ENCODE measurements at places on chromosomes 3 and 15. TPM values are rescaled to one million over a fixed set of nuclear protein-coding genes. Genes with fewer than 3 reads are reported as not detected.
A peak's percentile ranks its signal among the peaks of the same experiment; 100 is the strongest.

ITIH3 gene
- total RNA-seq = 0.84 TPM

P2RY12 gene
- total RNA-seq = 1.1 TPM

TMCO5A gene
- not detected for total RNA-seq

DNA sequence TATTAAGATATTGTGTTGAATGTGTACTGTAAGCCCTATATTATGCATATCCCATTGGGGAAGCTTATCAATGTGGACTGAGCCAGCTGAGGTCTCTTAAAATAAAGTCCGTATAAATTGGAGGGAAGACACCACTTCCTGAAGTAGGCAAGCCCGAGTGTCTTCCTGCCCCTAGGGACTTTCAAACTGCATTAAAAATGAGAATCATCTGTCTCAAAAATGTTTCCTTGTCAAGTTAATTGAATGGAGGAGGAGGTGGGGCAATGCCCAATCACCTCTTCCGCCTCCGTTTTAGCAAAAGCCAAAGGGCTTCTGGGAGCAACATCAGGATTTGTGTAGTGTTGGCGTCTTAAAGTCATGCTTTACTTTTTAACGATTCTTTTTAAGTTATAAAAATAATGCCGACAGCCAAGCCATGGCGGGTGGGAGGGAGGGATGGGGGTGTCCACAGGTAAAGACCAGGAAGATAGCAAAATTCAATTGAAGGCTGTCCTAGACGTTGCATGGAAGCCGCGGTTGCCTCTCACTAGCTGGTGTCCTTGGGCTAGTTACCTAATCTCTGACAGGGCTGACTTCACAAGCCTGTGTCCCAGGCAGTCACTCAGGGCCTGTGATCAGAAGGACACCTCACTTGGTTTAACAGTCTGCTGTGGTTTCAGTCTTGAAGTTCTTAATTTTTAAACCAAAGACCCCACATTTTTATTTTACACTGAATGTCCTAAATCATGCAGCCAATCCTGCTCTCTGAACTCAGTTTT lies 524.9 kb upstream of the PROK2 start:
- no peaks in the 10 kb centered on the region for H3K36me3 ChIP-seq
- peak overlapping the region; percentile 35 for H3K27ac ChIP-seq
- no peak overlapping the region for H3K4me3 ChIP-seq
- H3K4me1 ChIP-seq = peaks cover 13% of the 10 kb centered on the region
- peaks cover 18% of the 10 kb centered on the region for H3K27me3 ChIP-seq
- DNase-seq = no peak

- no peak overlapping the region for H3K4me3 ChIP-seq
- no peaks in the 10 kb centered on the region for H3K36me3 ChIP-seq
- no peaks in the 10 kb centered on the region for H3K27me3 ChIP-seq
- H3K4me1 ChIP-seq = peaks cover 8% of the 10 kb centered on the region
Observed at GRCh38 chr3:196096382-196096953, 14.6 kb upstream of the TFRC start.

DNA sequence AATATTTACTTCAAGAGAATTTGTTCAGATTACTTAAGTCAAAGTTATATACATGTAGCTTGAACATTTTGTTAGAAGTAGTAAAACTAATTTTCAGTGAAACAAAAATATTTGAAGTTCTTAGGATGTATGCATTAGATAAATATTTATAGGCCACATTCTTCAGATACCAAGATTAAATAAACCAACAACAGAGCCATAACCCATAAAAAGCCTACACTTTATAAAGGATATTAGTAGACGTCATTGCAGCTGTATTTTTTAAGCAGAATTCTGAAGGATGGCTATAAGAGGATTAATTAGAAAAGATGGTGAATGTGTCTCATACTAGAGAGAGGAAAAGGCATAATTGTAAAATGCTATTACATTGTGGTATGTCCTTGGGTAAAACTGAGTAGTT lies 449.7 kb upstream of the ALCAM start:
- H3K4me1 ChIP-seq = no peaks in the 10 kb centered on the region
- H3K27ac ChIP-seq = no peak overlapping the region
- no peaks in the 10 kb centered on the region for H3K36me3 ChIP-seq
- no peaks in the 10 kb centered on the region for H3K27me3 ChIP-seq
- no peak overlapping the region for H3K4me3 ChIP-seq

GRCh38 chr3:186551387-186551786 lies 7.2 kb upstream of the CRYGS start:
- DNase-seq = no peak
- peaks cover 43% of the 10 kb centered on the region for H3K36me3 ChIP-seq
- H3K4me3 ChIP-seq = no peak overlapping the region
- H3K27ac ChIP-seq = no peak overlapping the region
- H3K27me3 ChIP-seq = no peaks in the 10 kb centered on the region

- peaks cover 32% of the 10 kb centered on the region for H3K36me3 ChIP-seq
- DNase-seq = no peak
- H3K4me1 ChIP-seq = peaks cover 2% of the 10 kb centered on the region
- H3K4me3 ChIP-seq = no peak overlapping the region
- no peaks in the 10 kb centered on the region for H3K27me3 ChIP-seq
Observed at GRCh38 chr15:62748196-62748595, 294.4 kb upstream of the TPM1 start.

DNA sequence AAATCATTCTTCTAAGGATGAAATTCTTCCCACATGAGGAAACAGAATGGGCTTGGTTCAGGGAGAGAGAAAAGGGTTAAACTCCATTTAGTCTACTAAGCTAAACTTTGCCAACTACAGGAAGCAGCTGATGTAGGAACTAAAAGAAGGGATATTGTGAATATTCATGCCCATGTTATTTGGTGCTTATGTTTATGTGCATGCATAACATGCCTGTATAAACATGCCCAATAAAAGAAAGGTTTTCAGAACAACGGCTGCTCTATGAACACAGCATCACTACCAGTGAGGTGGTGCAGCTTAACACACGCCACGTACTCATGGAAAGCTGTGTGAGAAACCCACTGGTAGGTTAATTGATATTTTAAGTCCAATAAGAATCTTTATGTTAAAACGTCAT lies 59.4 kb upstream of the VGLL4 start:
- H3K27ac ChIP-seq = no peak overlapping the region
- no peaks in the 10 kb centered on the region for H3K4me1 ChIP-seq
- DNase-seq = no peak
- H3K27me3 ChIP-seq = no peaks in the 10 kb centered on the region
- H3K36me3 ChIP-seq = peaks cover 10% of the 10 kb centered on the region
- no peak overlapping the region for H3K4me3 ChIP-seq

GRCh38 chr3:195030791-195031321 lies 240.1 kb downstream of the XXYLT1 start:
- no peak overlapping the region for H3K4me3 ChIP-seq
- H3K36me3 ChIP-seq = no peaks in the 10 kb centered on the region
- peak overlapping the region; percentile 74 for H3K27ac ChIP-seq
- no peaks in the 10 kb centered on the region for H3K27me3 ChIP-seq
- peak; percentile 33 for DNase-seq

DNA sequence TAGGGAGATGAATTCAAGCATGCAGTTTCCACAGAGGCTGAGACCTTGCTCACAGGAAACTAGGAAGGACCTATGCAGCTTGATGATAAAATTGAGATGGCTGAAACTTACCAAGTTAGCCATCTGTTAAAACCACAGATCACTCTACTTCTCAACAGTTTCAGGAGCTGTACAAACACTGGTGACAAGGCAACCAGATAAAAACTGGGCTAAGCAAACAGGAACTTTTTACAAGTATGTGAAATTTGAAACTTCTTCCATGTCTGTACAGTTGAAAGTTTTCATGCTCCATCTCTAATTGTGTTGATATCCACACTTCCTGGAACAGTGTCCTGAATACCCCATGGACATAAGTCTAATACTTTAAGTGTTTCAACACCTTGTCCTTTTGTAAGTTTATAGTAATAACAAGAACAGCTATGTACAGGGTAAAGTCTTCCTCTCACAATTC lies 78.2 kb downstream of the FAIM start:
- no peaks in the 10 kb centered on the region for H3K27me3 ChIP-seq
- no peaks in the 10 kb centered on the region for H3K4me1 ChIP-seq
- no peak overlapping the region for H3K27ac ChIP-seq
- DNase-seq = no peak

GRCh38 chr3:193621127-193621526 lies 28.1 kb downstream of the OPA1 start:
- H3K36me3 ChIP-seq = peaks cover 13% of the 10 kb centered on the region
- H3K27me3 ChIP-seq = no peaks in the 10 kb centered on the region
- DNase-seq = no peak
- H3K27ac ChIP-seq = no peak overlapping the region

Measured in muscle of leg (tissue), 16 donors.